ENCODE measurements at places on chromosomes 12 and 14. TPM values are rescaled to one million over a fixed set of nuclear protein-coding genes. Genes with fewer than 3 reads are reported as not detected.

The COX8C gene
- total RNA-seq = not detected

The C3AR1 gene
- 1.9 TPM for total RNA-seq

The GLS2 gene
- total RNA-seq = not detected

DNA sequence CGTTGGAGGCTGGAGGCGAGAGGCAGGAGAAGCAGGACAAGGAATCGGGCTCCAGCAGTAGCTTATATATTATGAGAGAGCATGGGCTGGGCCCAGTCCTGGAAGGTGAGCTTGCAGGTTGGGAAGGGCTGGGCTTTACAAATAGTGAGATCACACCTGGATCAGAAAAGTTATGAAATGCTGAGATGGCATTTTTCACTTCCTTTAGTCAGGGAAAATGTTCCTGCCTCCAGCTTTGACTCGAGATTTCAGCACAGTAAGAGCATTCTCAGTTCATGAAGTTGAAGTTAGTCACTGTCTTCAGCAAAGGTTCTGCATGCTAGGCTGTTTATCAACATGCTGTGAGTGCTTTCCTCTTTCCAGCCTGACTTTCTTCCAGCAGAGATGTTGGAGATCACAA is at the start of gene KRT6C:
KRT6C (minus strand) TSS at position 38 of the 400 bp plus-strand sequence. CDS start 68 bp downstream, outside the sequence.
- no peak for DNase-seq

GRCh38 chr14:100891051-100891450 is 12.5 kb downstream of the RTL1 start:
- DNase-seq = no peak

- no peak for DNase-seq
Measured at GRCh38 chr12:123260081-123260480, 11.6 kb downstream of the CDK2AP1 start.

- peak; percentile 72 for DNase-seq
Measured at GRCh38 chr12:10354502-10354901, 35.3 kb downstream of the KLRK1 start.

DNA sequence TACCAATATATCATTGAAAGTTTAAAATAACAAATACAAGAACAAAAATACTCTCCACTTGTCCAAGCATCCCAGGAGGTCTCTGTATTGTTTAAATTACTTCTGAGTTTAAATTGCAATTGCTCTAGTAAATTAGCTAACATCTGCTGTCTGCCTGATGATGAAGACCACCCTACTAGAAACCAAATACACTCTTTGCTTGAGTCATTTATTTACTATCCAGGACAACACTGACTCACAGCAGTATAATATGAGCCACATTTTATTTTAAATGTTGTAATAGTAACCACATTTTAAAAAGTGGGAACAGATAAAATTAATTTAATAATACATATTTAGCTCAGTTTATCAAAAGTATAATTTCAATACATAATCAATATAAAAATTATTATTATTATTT is 62.9 kb upstream of the EEA1 start:
- DNase-seq = peak; percentile 87

DNA sequence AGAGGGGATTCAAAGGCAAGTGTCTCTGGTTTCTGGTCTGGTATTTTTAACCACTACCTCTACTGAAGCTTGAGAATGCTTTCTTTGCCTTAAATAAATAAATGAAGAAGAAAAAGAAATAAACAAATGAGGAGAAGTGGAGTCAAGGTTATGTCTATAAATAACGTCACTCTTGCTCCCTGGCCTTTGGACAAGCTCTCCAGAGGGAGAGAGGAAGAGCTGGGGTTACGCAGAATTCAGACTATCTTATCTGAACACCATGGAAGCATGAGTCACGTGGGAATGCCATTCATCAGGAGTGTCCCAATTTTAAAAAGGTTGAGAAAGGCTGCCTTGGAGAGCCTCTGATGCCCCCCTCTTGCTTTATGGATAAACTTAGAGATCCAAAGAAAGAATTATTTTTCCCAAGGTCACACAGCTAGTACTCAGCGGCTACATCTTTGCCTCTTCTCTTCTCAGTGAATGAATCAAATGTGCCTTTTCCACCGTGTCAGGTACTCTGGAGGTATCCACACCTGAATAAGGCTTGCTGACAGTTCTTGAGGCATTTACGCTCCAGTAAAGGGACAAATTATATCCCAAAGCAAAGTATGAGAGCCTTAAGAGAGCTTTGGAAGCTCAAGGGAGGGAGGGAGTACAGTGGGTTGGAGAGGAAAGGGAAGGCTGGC is 12.9 kb upstream of the MSI1 start:
- DNase-seq = peak; percentile 74

- no peak for DNase-seq
Measured at GRCh38 chr14:33393895-33394368, 455.3 kb downstream of the NPAS3 start.

GRCh38 chr14:69700575-69700974 is 66.4 kb upstream of the SRSF5 start:
- DNase-seq = no peak

- no peak for DNase-seq
Measured at GRCh38 chr12:105477873-105478272, 147.4 kb downstream of the C12orf75 start.
